ENCODE measurements at places on chromosomes 5 and 9.

GRCh38 chr5:371811-372555, 50.5 kb downstream of the AHRR start:
- peak; percentile 54 for DNase-seq

- DNase-seq, result no peak
These were observed 669.9 kb downstream of the PTPRD start for GRCh38 chr9:9942764-9943424.

DNA sequence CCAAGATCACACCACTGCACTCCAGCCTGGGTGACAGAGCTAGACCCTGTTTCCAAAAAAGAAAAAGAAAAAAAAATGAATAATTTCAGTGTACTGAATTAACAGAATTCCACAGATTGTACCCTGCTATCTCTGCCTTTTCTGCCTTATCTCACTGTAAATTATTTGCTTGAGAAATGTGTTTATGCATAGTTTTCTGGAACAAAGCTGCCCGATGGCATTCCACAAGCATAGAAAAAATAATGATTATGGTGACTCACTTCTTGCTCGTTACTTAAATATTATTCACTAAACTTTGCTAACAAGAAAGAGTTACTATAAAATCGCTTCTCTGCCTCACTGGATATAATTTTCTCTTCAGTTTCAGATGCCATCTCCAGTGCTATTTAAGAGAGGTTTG, 88.7 kb upstream of the FAM169A start:
- no peak for DNase-seq

- DNase-seq, result no peak
These were observed 18.0 kb upstream of the MRNIP start for GRCh38 chr5:179876610-179876952.

DNA sequence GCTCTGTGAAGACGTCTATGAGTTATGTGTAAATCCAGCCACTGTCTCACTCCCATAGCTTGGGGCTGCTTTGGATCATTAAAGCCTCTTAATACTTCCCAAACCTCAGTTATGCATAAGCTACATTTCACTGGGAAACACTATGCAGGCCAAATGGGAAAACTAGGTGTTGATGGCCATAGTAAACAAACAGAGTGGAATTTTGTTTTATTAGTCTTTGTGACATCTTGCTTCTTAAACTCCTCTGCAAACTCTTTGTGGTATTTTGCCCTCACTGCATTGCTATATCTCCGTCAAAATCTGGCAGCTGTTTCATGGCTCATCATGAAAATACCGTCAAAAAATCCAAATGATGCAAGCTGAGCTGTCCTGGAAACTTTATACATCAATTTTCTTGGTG, 167.2 kb upstream of the HMHB1 start:
- no peak for DNase-seq

DNA sequence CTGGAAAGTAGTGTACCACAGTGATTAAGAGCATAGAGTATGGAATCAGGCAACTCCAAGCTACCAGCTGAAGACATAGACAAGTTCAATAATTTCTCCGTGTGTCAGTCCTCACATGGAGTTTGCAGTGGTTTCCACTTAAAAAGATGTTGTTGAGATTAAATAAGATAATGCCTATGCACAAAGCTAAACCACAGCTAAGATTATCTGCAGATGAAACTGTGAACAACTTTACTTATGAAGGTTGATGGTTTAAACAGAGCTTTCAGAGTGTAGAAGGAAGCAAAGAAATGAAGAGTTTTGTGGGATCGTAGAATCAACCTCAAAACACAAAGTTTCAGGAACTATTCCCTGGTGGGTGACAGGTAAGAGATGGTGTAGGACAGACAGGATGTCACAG, 223.5 kb upstream of the IL12B start:
- DNase-seq, result no peak

DNA sequence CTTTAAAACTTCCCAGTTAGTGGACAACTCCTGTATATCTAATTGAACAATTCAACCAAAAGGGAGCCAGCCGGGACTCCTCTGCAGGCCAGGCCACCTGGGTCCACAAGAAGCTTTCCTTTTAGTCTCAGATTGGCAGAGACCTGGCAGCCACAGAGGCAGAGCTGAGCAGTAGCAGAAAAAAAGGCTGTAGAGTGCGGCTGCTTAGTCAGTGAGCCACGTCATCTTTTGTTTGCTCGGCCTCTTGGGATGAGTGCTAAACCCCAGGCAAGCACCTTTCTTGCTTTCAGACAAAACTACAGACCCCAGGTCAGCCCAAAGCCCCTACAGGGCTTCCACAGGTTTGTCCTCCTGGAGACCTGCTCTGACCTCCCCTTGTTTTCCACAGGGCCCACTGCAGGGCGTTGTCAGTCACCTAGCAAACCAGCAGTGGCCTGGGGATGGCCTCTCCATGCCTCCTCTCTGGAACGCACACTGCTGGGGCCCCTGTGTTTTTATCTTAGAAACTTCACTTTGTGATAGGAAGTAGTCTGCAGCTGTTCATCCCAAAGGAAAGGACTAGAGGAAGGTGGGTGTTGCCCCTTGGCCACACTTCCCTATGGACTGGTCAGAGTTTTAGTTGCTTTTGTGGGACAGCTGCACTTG, 49.9 kb downstream of the SHB start:
- no peak for DNase-seq

DNA sequence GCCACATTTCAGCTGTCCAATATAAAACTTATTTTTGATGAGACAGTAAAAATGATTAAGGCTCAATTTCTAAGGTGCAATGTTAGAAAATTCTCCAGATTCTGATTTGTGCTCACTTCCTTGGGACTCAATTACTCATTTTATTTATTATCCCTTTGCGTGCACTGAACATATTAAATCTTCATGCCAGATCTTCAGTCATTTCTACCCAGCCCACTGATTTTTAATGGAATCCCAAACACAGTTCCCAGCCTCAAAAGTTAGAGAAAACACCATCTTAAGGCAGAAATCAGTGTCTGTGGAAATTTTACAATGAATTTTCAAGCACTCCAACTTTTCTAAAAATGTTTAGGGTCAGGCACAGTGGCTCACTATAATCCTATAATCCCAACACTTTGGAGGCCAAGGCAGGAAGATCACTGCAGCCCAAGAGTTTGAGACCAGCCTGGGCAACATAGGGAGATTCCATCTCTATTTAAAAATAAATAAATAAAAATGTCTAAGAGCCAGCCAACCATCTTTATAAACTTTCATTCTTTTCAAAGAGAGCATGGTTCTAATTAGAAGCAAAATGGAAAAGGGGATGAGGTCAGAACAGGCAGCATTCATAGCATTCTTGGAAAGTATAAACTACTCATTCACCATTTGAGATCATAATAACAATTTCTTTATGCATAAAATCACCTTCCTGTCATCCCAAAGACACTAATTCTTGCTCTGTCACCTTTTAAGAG, 53.7 kb downstream of the TLE1 start:
- no peak for DNase-seq

DNA sequence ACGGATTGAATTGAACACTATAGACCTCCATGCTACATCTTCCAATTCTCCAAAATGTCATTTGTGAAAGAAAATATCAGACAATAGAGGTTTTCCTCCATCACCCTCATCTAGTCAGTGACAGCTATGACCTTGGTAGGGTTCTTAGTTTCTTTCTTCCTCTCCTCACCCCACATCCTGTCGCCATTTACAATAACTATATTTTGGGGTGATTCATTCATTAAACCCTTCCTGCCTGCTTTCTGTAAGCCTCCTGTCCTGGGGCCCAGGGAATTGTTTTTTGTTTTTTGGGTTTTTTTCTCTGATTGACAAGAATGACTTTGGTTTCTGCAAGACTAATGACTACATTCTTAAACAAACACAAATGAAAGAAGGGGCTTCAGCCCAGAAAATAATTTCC, 82.6 kb downstream of the PRELID2 start:
- DNase-seq, result no peak

- DNase-seq, result no peak
These were observed 106.7 kb downstream of the EFNA5 start for GRCh38 chr5:107563959-107564544.

GRCh38 chr9:124855566-124855943, 2.3 kb downstream of the WDR38 start:
- no peak for DNase-seq

- DNase-seq, result no peak
These were observed 935 bp upstream of the MSX2 start for GRCh38 chr5:174723315-174723978.

DNA sequence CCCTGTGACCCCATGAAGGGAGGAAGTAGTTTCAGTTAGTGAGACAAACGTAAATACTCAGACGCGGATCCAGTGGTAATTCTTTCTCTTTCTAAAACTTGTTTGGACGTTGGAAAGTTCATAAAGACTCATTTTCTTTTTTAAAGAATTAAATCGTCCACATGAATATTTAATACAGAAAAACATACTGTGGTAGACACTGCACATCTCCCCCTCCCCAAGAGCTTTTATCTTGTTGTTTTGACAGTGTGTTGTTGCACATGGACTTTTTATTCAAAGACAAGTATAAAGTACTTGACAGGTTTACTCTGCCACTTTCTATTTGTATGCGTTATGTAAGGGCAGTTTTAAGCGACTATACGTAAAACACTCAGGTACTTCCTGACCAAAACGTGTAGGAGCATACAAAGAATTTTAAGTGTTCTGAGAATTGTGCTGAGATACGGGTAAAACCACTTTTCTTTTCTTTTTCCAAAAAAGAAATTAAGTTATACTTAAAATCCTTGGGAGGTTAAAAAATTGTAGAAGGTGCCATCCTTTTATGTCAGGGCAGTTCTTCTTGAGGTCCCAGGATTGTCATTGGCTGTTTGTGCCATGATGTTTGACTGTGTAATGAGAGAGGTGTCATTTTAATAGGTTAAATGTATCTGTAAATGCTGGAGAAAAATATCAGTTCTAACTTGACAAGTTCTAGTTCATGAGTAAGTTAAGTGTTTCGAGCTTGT, 1.3 kb downstream of the NIPBL start:
- DNase-seq, result no peak

DNA sequence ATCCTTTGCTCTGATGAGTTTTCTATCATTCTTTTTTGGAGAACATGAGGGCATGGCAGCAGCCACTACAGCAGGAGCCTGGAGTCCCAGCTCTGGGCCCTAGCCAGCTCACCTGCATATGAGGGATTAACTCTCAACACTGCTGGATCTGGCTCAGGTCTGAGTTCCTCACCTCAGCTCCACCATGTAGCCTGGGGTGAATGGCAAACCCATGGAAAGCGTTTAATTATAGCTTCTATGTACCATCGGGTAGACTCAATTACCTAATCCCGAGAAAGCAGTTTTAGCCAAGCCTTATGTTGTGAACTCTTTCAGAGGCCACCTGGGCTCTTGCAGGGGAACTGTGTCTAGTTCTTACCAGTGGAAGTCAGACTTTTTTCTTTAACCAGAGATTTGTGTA, 3.9 kb upstream of the S100Z start:
- DNase-seq, result no peak

DNA sequence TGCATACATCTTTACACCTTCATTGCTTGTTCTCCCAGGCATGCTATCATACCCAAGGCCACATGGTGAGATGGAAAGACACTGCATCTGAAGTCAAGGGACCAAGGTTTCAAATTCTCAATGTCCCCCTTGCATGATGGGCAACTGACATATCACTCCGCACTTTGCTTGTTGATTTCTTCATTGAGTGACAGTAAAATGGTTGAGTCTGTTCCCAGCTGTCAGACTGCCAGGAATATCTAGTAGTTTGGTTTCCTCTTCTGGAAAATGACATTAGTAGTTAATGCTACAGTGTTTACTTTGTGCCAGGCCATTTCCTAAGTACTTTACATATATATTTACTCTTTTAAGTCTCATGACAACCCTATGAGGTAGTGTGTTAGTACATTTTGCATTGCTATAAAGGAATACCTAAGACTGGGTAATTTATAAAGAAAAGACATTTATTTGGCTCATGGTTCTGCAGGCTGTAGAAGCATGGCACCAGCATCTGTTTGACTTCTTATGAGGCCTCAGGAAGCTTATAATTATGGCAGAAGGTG, 114.4 kb downstream of the PCSK1 start:
- no peak for DNase-seq

DNA sequence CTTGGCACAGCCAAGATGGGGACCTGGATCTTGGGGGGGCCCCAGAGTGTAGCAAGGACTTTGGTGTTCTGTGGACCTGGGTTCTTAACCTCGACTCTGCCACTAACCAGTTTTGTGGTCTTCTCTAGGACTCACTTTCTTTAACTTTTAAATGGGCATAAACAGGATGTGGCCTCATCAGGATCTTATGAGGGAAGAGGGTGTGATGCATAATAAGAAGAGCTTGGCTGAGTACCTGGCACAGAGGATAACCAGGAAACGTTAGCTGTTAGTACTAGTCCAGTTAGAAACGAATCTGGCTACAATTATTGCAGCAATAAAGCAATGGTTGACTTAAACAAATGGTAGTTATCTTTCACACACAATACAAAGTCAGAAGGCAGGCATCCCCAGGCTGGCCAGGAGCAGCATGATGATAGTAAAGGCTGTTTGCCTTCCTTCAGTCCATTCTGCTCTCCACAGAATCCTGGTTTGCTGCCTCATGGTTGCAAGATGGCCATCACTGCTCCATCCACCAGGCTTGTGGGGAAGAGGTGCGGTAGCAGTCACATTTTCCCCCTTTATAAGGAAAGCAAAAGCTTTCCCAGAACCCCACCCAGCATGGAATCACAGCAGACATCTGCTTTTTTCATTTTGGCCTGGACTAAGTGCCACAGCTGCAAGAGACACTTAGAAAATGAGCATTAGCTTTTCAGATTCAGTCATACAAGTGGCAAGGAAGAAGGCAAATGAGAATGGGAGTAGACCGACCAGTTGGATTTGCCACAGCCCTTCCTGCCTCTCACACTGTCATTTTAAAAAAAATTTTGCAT, 225.0 kb downstream of the AOPEP start:
- DNase-seq, result no peak

GRCh38 chr9:14524873-14525515, 168.2 kb downstream of the ZDHHC21 start:
- no peak for DNase-seq

DNA sequence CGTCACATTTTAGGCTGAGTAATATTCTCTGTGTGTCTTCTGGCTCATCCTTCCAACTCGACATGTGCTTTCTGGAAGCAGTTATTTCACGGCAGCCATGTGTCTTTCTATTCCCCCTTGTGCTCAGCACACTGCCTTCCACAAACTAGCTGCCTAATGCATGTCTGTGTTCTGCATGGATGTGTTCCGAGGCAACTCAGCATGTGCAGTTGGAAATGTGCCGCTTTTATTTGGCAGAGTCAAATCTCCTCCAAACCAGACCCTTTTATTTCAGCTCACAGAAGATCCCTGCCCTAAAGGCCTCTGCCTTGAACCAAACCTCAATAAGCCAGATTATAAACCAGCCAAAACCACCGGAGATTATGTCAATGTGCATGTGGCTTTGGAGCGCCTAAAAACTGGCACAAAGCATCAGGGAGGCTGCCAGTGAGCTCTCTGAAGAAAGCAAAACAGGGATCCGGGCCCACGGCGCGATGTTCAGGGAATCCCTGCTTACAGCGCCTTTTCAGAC, 360.2 kb downstream of the DEPDC1B start:
- DNase-seq, result no peak

GRCh38 chr9:130053504-130054324, at the start of gene GPR107:
GPR107 (plus strand) TSS chr9:130053906; CDS start chr9:130053933, 27 bp downstream.
- no peak for DNase-seq

Data from vagina (tissue), 2 donors.